ENCODE measurements at places on chromosomes 7 and 10. TPM values are rescaled to one million over a fixed set of nuclear protein-coding genes. Genes with fewer than 3 reads are reported as not detected.

- no peaks in the 10 kb centered on the region for H3K4me1 ChIP-seq
- DNase-seq, result no peak
- H3K27me3 ChIP-seq, result no peaks in the 10 kb centered on the region
- no peaks in the 10 kb centered on the region for H3K36me3 ChIP-seq
- H3K27ac ChIP-seq, result no peak overlapping the region
These were observed 125.3 kb downstream of the CHCHD3 start for GRCh38 chr7:132956556-132956955.

GRCh38 chr10:117718986-117719920 lies 176.7 kb downstream of the EMX2 start:
- no peak overlapping the region for H3K4me3 ChIP-seq
- DNase-seq, result no peak
- no peak overlapping the region for H3K27ac ChIP-seq
- peaks cover 2% of the 10 kb centered on the region for H3K27me3 ChIP-seq
- H3K36me3 ChIP-seq, result no peaks in the 10 kb centered on the region

GRCh38 chr7:157851501-157852067 lies 514.8 kb downstream of the DNAJB6 start:
- peak overlapping the region; percentile 55 for H3K4me3 ChIP-seq
- H3K4me1 ChIP-seq, result peaks cover 9% of the 10 kb centered on the region
- H3K27ac ChIP-seq, result peak overlapping the region; percentile 72
- DNase-seq, result peak; percentile 84
- no peaks in the 10 kb centered on the region for H3K36me3 ChIP-seq

DNA sequence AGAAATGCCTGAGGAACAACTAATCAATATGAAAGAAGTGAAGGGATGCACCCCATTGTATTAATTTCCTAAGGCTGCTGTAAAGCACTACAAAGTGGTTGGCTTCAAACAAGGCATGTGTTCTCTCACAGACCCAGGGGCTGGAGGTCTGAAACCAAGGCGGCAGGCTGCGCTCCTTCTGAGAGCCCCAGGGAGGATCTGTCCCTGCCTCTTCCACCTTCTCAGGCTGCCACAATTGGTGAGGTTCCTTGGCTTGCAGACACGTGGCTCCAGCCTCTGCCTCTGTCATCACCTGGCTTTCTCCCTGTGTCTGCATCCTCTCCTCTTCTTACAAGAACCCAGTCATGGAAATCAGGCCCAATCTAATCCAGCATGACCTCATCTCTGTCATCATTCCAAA lies 110.1 kb downstream of the TNS3 start:
- no peak for DNase-seq
- no peak overlapping the region for H3K27ac ChIP-seq
- H3K4me1 ChIP-seq, result no peaks in the 10 kb centered on the region
- no peaks in the 10 kb centered on the region for H3K27me3 ChIP-seq
- H3K4me3 ChIP-seq, result no peak overlapping the region

DNA sequence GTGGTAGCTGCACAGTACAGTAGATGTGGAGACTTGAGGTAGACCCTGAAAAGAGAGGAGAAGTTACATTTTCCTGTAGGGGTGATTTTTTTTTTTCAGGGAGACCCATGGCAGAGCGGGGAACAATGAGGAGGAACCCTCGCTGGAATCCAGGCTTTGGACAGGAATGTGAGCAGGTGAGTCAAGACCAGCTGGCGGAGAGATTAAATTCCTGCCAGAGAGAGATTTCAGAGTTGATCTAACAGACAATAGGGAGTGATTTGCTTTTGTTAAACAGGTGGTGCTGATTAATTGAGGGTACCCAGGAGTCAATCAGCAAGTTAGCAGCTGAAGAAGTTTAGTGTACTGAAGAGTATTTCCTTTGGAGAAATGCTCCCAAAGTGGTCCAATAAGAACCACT lies 41.6 kb upstream of the MINDY3 start:
- H3K4me3 ChIP-seq, result no peak overlapping the region
- no peaks in the 10 kb centered on the region for H3K36me3 ChIP-seq
- DNase-seq, result no peak

- H3K4me3 ChIP-seq, result no peak overlapping the region
- peaks cover 15% of the 10 kb centered on the region for H3K4me1 ChIP-seq
- DNase-seq, result no peak
- peaks cover 32% of the 10 kb centered on the region for H3K27me3 ChIP-seq
- no peaks in the 10 kb centered on the region for H3K36me3 ChIP-seq
These were observed 15.8 kb upstream of the BPGM start for GRCh38 chr7:134630893-134631292.

GRCh38 chr7:155975490-155975889 lies 163.2 kb upstream of the SHH start:
- H3K36me3 ChIP-seq, result no peaks in the 10 kb centered on the region
- no peak overlapping the region for H3K4me3 ChIP-seq
- peak; percentile 14 for DNase-seq
- peaks cover 4% of the 10 kb centered on the region for H3K27me3 ChIP-seq

GRCh38 chr10:63515002-63515763 lies 6.0 kb upstream of the REEP3 start:
- peak overlapping the region; percentile 9 for H3K27ac ChIP-seq
- H3K36me3 ChIP-seq, result peaks cover 35% of the 10 kb centered on the region
- no peaks in the 10 kb centered on the region for H3K27me3 ChIP-seq
- H3K4me3 ChIP-seq, result peak overlapping the region; percentile 1

GRCh38 chr7:111931958-111932357 lies 274.2 kb downstream of the DOCK4 start:
- H3K36me3 ChIP-seq, result no peaks in the 10 kb centered on the region
- no peak overlapping the region for H3K4me3 ChIP-seq
- no peaks in the 10 kb centered on the region for H3K4me1 ChIP-seq
- no peak for DNase-seq
- no peaks in the 10 kb centered on the region for H3K27me3 ChIP-seq

- H3K4me1 ChIP-seq, result peaks cover 8% of the 10 kb centered on the region
- peaks cover 25% of the 10 kb centered on the region for H3K27me3 ChIP-seq
- H3K27ac ChIP-seq, result no peak overlapping the region
- H3K36me3 ChIP-seq, result no peaks in the 10 kb centered on the region
These were observed 6.9 kb downstream of the PAPOLB start for GRCh38 chr7:4854916-4855315.

- no peaks in the 10 kb centered on the region for H3K27me3 ChIP-seq
- no peak for DNase-seq
- H3K4me1 ChIP-seq, result no peaks in the 10 kb centered on the region
These were observed 238.2 kb downstream of the SEMA3D start for GRCh38 chr7:84948634-84949033.

DNA sequence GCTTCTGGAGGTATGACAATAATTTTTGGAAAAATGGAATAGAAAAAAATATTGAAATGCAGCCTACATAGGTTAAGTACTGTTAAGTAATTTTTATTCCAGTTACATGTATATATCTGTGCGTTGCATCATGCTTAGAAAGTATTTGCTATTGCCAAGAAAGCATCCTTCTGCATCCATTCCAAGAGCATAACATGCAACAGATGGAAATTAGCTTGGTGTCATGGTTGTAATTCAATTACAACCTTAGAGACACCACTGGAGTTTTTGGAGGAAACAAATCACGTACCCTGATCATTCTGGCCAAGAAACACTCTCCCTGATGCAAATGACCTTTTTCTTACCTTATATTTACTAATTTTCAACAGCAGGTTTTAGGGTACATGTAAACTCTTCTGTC lies 1.7 kb downstream of the AKR1B1 start:
- H3K4me1 ChIP-seq, result peaks cover 50% of the 10 kb centered on the region
- peak overlapping the region; percentile 42 for H3K27ac ChIP-seq
- no peak for DNase-seq
- H3K27me3 ChIP-seq, result no peaks in the 10 kb centered on the region
- peak overlapping the region; percentile 79 for H3K4me3 ChIP-seq

DNA sequence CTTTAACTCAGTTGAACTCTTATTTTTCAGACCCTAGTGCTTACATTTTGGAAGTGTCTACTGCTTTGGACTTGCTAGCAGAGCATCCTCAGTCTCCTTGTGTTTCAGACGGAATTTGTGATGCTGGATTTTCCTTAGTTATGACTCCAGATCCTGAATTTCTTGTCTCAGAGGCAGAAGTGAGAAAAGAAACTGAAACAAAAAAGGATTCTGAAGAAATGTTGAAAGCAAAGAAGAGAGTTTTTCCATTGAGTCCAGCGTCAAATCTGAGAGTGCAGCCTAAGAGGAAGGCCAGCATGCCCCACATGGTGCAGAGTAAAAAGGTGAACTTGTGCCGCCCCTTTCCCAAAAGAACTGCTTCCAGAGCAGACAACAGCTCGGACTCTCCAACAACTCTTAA lies 46.1 kb downstream of the TASOR2 start:
- H3K27ac ChIP-seq, result peak overlapping the region; percentile 15
- H3K4me3 ChIP-seq, result no peak overlapping the region
- peaks cover 48% of the 10 kb centered on the region for H3K36me3 ChIP-seq

- H3K4me1 ChIP-seq, result peaks cover 23% of the 10 kb centered on the region
- no peaks in the 10 kb centered on the region for H3K36me3 ChIP-seq
- DNase-seq, result no peak
- no peaks in the 10 kb centered on the region for H3K27me3 ChIP-seq
- H3K4me3 ChIP-seq, result no peak overlapping the region
These were observed 12.8 kb downstream of the DNMBP start for GRCh38 chr10:99996671-99997648.

DNA sequence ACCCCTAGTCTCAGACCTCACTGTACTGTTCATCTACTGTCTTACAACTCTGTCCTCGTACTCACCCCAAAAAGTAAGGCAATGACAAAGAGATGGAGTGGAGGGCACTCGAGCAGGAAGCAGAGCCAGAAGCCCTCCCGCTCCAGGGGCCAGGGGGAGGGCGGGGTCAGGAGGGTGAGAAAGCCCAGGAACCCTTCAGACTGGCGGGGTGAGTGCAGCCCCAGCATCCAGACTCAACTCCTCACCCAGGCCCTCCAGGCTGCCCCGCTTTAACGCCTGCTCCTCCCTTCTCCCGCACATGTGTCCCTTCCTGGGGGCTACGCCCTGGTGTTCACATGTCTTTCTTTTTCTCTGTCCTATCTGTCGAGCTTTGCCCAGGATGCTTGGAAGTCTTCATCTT lies 66.1 kb downstream of the CALML3 start:
- H3K27ac ChIP-seq, result no peak overlapping the region
- no peak overlapping the region for H3K4me3 ChIP-seq
- H3K27me3 ChIP-seq, result peaks cover 12% of the 10 kb centered on the region
- DNase-seq, result no peak

- no peak for DNase-seq
- no peak overlapping the region for H3K27ac ChIP-seq
- H3K27me3 ChIP-seq, result no peaks in the 10 kb centered on the region
- H3K36me3 ChIP-seq, result no peaks in the 10 kb centered on the region
- no peaks in the 10 kb centered on the region for H3K4me1 ChIP-seq
These were observed 472.9 kb upstream of the COBL start for GRCh38 chr7:51789489-51789888.

DNA sequence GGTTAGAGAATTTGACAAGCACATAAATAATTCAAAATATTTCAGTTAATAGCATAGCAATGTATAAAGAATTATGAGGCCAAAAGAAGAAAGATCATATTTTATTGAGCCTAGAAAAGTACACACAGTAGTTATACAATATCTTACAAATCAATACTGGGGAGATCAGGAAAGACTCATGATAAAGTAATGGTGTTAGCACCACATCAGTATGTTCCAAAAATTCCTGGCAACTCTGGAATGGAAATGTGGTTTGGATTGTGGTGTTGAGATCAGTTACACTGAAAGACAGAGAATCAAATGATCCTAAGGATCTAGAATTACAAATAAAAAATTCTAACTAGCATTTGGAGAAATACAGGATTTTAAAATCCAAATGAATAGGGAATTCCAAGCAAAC lies 420.5 kb upstream of the CNTNAP2 start:
- no peaks in the 10 kb centered on the region for H3K4me1 ChIP-seq
- H3K27me3 ChIP-seq, result no peaks in the 10 kb centered on the region
- no peak overlapping the region for H3K27ac ChIP-seq
- H3K36me3 ChIP-seq, result no peaks in the 10 kb centered on the region
- no peak for DNase-seq

GRCh38 chr10:102627736-102628293 lies 16.5 kb upstream of the TRIM8 start:
- DNase-seq, result no peak
- no peak overlapping the region for H3K4me3 ChIP-seq
- H3K4me1 ChIP-seq, result peaks cover 18% of the 10 kb centered on the region
- H3K27ac ChIP-seq, result no peak overlapping the region
- H3K27me3 ChIP-seq, result no peaks in the 10 kb centered on the region

DNA sequence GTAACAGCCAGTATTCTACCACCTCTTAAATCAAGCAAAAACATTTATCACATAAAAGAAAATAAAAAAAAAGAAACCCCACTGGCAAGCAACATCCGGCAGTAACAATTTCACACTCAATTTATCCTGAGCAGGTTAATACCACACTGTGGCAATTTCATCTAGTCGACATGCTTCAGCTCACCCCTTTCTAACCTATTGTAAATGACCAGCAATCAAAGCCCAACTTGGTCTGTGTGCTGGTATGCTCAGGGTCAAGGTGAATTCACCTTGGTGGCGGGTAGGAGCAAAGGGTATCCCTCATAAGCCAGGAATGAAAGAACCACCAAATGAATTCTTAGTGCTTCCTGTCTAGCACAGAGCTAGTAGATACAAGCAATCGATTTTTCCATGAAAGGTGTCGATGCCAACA lies 109.1 kb upstream of the AFAP1L2 start:
- no peak for DNase-seq
- H3K4me3 ChIP-seq, result no peak overlapping the region
- no peaks in the 10 kb centered on the region for H3K27me3 ChIP-seq
- no peak overlapping the region for H3K27ac ChIP-seq
- peaks cover 50% of the 10 kb centered on the region for H3K4me1 ChIP-seq
- peaks cover 25% of the 10 kb centered on the region for H3K36me3 ChIP-seq

DNA sequence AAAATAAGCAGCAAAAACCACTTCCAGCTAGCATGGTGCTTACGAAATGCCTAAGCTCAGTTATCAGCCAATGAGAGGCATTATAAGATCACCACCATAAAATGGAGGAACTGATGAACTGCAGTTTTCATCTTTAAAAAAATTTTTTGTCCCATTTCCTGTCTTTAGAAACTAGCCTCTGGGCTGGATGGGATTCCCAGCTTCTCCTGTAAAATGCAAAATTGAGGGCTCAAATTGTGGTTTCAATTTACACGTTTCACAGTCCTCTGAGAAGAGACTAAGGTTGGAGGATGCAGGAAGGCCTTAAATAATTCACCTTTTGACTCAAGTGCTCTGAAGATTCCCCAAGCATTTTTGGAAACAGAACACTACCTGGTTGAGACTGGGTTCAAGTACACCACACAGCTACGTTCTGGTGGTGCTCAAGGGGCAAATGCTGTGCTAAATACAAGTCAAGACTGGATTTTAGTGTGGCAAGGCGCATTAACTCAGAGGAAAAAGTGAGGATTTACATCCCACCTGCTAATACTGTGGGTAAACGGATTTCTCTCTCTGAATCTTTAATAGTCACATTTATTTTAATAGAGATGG lies 951 bp downstream of the ZNF25 start:
- H3K4me1 ChIP-seq, result peaks cover 22% of the 10 kb centered on the region
- H3K4me3 ChIP-seq, result peak overlapping the region; percentile 91
- peak overlapping the region; percentile 91 for H3K27ac ChIP-seq

The GSTO2 gene
- 1.8 TPM for total RNA-seq

The NEUROG3 gene
- 0.23 TPM for total RNA-seq

The PDE1C gene
- not detected for total RNA-seq

The PPP1R9A gene
- not detected for total RNA-seq

The SUGCT gene
- not detected for total RNA-seq

The TUBGCP2 gene
- 52.3 TPM for total RNA-seq
